ENCODE measurements at places on chromosomes 5 and 9. TPM values are rescaled to one million over a fixed set of nuclear protein-coding genes. Genes with fewer than 3 reads are reported as not detected.

DNA sequence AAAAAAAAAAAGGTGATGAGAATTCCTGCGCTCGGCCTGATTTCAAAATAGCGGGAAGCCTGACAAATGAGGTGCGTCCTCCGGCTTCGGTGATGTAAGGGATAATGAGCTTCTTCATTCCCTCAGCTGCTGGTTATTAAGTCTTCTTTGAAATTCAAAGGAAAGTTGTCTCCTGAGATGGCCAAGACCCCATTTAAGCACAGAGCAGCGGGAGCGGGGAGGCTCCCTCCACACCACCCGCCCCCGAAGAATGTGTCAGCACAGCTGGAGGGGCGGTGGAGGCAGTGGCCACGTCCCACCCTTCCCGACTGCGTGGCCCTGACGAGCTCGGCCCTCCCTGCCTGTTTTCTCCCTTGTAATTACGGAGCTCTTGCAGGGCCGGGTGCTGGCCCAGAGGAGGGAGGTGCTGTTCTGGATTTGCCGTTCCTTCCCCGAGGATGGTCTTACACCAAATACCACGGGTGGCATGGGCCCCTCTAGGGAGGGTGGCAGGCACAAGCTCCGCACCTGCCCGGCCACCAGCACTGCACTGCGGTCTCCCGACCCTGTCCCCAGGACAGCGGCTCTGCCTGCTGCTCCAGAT is 31.0 kb downstream of the SLC9A3 start:
- H3K4me3 ChIP-seq: no peak overlapping the region
- H3K4me1 ChIP-seq: no peaks in the 10 kb centered on the region

DNA sequence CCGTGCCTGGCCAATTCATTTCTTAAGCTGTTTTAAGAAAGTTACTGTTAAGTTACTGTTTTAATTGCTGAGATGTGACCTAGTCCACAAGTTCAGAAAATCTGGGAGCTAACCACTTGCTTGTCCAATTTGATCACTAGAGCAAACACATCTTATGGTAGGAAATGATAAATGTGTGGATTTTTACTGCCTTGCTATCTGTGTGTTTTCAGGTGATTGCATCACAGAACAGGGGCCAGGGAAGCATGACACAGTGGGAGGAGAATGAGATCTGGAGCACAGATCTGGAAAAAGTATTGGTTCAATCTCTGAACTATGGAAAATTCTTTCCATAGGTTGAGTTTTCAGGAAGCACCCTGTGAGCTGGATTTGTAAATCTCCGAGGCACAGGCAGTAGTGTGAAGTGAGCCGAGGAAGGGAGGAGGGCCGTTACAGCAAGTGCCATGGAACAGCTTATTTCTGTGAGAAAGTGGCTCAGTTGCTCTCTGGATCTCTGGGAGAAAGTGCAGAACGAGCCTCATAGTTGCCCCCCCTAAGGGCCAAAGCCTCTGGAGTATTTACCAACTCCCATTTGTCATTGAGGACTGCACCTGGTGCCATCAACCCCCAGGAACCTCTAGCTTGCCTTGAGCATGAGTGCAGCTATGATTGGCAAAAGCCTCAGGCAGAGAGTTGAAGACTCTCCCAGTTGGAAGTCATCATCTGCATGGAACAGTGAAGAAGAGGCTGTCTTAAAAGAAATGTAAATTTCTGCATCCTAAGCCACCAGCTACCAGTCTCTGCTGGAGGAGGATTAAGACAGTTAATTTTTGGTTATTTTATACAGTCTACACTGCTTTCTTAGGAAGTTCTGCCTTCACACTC is 161.8 kb upstream of the CLINT1 start:
- no peak overlapping the region for H3K4me3 ChIP-seq
- H3K27ac ChIP-seq: no peak overlapping the region
- no peak for DNase-seq
- no peaks in the 10 kb centered on the region for H3K4me1 ChIP-seq

- H3K4me3 ChIP-seq: no peak overlapping the region
- no peak for DNase-seq
- no peak overlapping the region for H3K27ac ChIP-seq
- H3K4me1 ChIP-seq: no peaks in the 10 kb centered on the region
- H3K27me3 ChIP-seq: no peaks in the 10 kb centered on the region
These were observed 65.0 kb upstream of the ANGPTL2 start for GRCh38 chr9:127187231-127187956.

- no peaks in the 10 kb centered on the region for H3K4me1 ChIP-seq
- H3K27ac ChIP-seq: no peak overlapping the region
- H3K27me3 ChIP-seq: no peaks in the 10 kb centered on the region
- DNase-seq: no peak
These were observed 78.0 kb downstream of the RFX3 start for GRCh38 chr9:3447788-3448187.

DNA sequence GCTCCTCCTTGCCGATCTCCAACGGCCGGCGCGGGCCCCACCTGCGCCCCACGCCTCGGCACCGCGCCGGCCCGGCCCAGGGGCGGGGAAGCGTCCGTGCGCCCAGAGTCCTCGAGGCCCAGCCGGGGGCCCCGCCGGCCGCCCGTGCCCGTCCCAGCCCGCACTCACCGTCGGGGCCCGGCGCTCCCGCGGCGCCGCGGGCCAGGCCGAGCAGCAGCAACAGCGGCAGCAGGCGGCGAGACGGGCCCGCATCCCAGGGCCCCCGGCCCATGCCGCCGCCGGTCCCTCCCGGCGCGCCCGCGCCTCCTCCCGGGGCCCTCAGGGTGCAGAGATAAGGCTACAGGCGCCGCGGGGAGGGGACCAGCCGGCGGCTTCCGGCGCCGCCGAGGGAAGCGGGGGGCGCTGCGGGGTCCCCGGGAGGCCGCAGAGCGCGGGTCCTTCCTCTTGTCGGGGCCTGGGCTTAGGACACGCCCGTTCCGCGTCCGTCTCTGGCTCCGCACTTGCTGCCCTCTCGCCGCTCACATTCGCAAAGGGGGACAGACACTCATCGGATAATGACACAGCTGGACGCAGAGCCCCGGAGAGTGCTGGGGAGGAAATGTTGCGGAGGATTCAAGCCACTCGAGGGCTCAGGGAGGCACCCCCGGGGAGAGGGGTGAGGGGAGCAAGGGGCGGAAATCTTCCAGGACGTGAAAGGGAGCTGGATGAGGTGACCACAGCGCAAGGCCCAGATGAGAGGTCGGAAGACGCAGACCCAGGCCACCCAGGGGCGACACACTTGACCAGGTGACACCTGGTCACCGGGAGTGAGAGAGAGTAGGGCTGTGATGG is at the start of gene SUSD1:
TSS of gene SUSD1 (minus strand) at position 333 of the 831 bp plus-strand sequence. CDS start at position 271, 62 bp downstream.
- peaks cover 74% of the 10 kb centered on the region for H3K4me1 ChIP-seq
- peak within 1 kb of the TSS; percentile 17 for H3K27ac ChIP-seq
- peak within 1 kb of the TSS; percentile 56 for H3K4me3 ChIP-seq
- DNase-seq: peak; percentile 66
- H3K27me3 ChIP-seq: no peaks in the 10 kb centered on the region
- H3K36me3 ChIP-seq: no peaks in the 10 kb centered on the region

GRCh38 chr5:33794550-33795181 is 97.1 kb downstream of the ADAMTS12 start:
- no peaks in the 10 kb centered on the region for H3K27me3 ChIP-seq
- H3K27ac ChIP-seq: no peak overlapping the region
- no peaks in the 10 kb centered on the region for H3K36me3 ChIP-seq
- DNase-seq: no peak
- H3K4me1 ChIP-seq: no peaks in the 10 kb centered on the region

DNA sequence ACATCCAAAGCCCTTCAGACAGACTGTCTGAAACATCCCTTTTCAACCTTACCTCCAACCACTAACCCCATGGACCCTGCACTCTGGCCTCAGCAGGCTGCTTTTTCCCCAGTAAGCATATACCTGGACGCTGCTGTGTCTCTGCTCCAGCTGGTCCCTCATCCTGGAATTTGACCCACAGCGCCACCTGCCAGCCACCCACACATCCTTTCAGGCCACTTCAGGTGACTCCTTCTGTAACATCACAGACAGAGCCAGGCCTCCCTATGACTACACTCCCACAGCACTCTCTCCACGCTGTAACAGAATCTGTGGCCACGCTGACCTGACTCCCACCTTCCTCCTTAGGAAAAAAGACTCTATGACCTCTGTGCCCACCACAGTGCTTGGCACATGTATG is 3.4 kb downstream of the MGAT1 start:
- no peaks in the 10 kb centered on the region for H3K27me3 ChIP-seq
- peaks cover 73% of the 10 kb centered on the region for H3K4me1 ChIP-seq
- peak overlapping the region; percentile 1 for H3K4me3 ChIP-seq
- H3K27ac ChIP-seq: no peak overlapping the region

DNA sequence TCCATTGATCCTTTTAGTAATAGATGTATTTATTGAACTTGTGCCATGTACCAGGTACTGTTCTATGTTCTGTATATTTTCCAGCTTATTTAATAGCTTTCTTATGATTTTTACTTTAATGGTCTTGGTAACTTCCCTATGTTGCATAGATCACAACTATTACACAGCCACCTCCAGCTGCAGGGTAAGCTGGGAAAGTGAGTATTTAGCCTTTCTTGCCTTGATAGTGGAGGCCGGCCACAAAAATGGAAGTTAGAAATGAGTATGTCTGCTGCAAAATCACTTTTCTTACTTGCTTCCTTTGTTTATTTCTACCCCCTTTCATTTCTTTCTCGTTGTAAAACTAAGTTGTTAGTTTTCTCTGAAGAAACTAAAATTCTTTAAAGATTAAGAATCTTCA is 43.1 kb upstream of the ANKDD1B start:
- H3K36me3 ChIP-seq: peaks cover 12% of the 10 kb centered on the region
- H3K4me1 ChIP-seq: peaks cover 17% of the 10 kb centered on the region
- no peak overlapping the region for H3K4me3 ChIP-seq
- H3K27ac ChIP-seq: no peak overlapping the region

- no peak overlapping the region for H3K4me3 ChIP-seq
- H3K27ac ChIP-seq: no peak overlapping the region
- no peak for DNase-seq
- no peaks in the 10 kb centered on the region for H3K27me3 ChIP-seq
These were observed 13.9 kb downstream of the TNIP1 start for GRCh38 chr5:151066920-151067319.

DNA sequence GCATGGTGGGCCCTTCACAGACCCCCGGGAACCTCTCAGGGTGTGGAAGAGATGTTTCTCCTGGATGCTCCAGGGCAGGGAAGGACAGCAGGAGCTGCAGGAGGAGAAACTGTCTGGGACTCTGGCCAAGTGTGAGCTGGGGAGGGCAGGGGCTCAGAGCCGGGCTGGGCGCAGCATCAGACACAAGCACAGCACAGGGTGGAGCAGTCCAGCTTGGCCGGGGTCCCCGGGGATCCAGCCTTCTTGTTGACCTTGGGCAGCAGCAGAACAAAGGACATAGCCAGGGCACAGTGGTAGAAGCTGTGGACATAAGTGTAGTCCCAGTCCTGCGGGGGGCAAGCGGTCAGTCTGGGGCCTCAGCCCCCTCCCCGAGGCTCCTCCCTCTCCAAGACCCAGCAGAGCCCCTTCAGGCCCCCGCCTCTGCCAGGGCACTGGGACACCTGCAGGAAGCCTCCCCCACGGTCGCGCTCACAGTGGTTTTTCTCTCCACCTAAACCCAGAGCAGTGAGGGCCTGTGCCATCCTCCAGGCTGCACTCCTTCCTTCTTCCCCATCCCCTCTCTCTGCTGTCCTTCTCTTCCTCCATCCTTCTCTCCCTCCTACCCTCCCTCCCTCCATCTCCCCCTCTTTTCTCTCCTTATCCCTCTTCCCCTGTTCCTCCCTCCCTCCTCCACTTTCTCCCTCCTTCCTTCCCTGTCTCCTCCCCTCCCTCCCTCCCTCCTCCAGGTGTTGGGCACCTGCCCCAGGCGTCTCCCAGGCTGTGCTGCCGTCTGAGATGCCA is 10.1 kb downstream of the MYMK start:
- no peaks in the 10 kb centered on the region for H3K36me3 ChIP-seq
- H3K4me3 ChIP-seq: no peak overlapping the region
- H3K27ac ChIP-seq: no peak overlapping the region
- no peaks in the 10 kb centered on the region for H3K27me3 ChIP-seq
- DNase-seq: no peak
- peaks cover 6% of the 10 kb centered on the region for H3K4me1 ChIP-seq

The ARHGEF28 gene
- not detected for total RNA-seq

The TAF11L10 gene
- not detected for total RNA-seq

The C9orf153 gene
- total RNA-seq: 1.0 TPM
